ENCODE measurements at places on chromosomes 4 and X.
A peak's percentile ranks its signal among the peaks of the same experiment; 100 is the strongest.

DNA sequence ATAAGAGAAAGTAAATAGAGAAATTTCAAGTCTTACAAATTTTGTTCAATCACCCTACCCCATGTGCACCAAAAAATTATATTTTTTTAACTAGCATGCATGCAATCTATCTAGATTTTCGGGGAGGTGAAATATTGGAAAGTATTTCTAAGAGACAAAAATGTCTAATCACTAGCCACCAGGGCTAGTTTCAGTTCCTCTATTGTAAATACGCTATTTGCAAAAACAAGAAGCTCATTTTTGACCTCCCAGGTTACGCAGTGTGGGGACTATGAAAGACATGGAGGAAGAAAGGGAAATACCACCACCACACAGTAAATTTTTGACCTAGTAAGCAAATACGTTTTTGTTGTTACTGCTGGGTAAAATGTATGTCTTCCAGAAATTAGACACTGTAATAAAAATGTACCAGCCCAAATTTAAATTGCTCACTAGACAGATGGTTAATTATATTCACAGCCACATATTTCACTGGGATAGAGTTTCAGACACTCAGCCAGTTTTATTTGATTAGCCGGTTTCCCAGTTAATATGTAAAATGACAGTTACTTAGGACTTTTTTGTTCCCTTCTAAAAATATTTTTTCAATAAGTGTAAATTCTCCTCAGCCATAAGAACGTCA lies 2.2 kb downstream of the NEXMIF start:
- no peak for DNase-seq

DNA sequence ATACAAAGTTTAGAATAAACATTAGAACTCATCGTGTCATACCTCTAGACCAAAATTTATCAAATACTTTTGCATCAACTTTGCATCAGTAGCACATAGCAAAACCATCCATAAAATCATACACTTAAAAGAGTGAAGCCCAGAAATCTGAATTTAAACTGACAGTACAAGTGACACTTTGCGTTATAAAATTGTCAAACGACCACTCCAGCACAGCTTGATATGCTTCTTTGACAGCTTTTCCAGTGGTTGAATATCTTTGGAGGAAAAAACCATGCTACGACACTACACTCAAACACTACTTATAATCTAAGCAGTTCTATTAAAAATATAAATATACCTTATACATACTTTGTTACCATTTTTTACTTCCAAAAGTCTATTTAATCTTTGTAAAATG lies 1644.4 kb downstream of the STIM2 start:
- no peak for DNase-seq

DNA sequence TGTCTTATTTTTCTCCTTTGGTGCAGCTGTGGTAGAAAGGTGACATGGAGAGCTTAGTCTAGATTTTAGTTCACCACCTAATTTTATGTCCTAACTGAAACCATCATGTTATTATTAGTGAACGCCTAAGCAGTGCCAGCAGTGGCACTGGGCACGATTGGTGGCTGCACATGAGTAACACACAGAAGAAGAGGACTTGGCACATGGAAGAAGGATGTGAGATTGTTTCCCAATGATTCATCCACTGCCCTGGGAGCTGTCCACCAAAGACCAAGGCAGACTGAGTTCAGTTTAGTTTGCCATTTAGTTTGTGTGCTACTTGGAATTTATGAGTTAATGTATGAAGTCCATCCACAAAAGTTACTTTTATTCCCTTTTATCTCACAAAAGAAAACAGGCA lies 68.1 kb upstream of the NAP1L5 start:
- DNase-seq: peak; percentile 93

- DNase-seq: no peak
Measured at GRCh38 chrX:82711457-82711856, 796.6 kb upstream of the POU3F4 start.

GRCh38 chr4:123398066-123398852 lies 1.7 kb downstream of the SPRY1 start:
- peak; percentile 67 for DNase-seq

DNA sequence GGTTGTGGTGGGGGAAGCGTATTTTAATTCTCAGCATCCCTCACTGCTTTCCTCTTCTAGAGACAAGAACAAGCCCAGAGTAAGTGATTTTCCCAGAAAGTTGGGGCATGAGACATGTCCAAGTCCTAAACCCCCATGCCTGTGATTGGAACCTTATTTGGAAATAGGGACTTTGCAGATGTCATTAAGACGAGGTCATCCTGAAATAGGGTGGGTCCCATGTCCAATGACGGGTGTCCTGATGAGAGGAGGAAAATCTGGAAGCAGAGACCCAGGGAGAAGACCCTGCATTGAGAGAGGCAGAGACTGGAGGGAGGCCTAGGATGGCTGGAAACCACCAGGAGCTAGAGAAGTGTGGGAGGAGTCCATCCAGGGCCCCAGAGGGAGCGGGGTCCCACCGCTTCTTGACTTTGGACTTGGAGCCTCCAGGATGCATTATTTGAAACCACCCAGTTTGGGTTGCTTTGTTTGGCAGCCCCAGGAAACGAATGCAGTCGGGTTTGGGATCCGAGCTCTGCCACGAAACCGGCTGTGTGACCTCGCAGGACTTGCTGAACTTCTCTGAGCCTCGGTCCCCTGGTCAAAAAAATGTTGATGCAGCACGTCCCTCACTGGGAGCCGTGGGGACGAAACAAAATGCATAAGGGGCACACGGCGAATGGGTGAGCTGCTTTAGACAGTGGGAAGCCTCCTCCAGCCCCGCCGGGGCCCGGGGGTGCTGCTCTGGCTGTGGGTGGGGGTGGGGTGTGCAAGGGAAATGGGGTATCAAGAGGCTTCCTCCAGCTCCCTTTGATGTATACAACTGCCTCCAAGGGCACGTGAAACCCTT lies 113.9 kb downstream of the CPZ start:
- no peak for DNase-seq

- no peak for DNase-seq
Measured at GRCh38 chr4:135927651-135928050, 1604.6 kb downstream of the PCDH18 start.

- no peak for DNase-seq
Measured at GRCh38 chrX:42143866-42144592, 220.7 kb upstream of the CASK start.

DNA sequence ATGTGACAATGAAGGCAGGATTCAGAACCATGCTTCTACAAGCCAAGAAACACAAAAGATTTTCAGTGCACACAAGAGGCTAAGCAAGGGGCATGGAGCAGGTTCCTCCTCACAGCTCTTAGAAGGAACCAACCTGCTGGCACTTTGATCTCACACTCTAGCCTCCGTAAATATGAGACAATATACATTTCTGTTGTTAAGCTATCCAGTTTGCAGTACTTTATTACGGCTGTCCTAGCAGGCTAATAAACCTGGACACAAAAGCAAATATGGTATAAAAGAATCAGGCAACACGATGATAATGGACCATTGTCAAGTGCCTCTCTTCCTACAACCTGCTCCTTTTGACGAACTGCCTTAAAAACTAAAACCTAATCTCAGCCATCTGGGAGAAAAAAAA lies 114.5 kb downstream of the ZAR1 start:
- no peak for DNase-seq

DNA sequence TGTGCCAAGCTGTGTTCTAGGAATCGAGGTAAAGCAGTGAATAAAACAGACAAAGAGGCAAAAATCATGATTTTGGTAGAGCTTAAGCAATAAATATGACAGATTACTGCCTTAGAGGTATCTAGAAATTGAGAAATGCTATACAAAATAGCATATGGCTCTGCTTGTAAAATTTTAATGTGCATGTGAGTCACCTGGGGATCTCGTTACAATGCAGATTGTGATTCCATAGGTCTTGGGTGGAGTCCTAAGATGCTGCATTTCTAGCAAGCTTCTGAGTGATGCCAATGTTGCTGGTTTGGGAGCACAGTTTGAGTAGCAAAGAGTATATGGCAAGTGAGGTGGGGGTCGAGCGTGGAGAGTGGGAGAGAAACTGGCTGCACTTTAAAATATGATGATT lies 697.3 kb upstream of the MAGEB2 start:
- DNase-seq: no peak

- DNase-seq: no peak
Measured at GRCh38 chrX:79065696-79066095, 78.8 kb upstream of the GPR174 start.

DNA sequence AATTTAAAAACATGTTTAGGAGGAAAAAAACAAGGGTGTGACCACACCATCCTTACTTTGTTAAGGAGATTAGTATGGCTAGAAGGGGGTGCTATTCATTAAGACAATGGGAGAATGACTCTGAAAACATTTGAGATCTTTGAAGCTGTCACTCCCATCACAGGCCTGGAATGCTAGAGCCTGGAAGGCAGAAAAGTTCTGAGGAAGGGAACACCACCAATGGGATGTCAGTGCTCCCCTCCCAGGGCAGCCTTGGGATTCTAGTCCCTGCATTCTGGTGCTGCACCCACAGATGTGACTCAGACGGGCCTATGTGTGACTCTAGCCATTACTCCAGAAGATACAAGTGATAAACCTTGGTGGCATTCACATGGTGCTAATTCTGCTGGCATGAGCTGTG lies 162.2 kb upstream of the ANXA10 start:
- no peak for DNase-seq

GRCh38 chrX:105314458-105314857 lies 94.0 kb upstream of the TEX13A start:
- peak; percentile 6 for DNase-seq

GRCh38 chr4:41456559-41457101 lies 81.3 kb upstream of the LIMCH1 start:
- no peak for DNase-seq

DNA sequence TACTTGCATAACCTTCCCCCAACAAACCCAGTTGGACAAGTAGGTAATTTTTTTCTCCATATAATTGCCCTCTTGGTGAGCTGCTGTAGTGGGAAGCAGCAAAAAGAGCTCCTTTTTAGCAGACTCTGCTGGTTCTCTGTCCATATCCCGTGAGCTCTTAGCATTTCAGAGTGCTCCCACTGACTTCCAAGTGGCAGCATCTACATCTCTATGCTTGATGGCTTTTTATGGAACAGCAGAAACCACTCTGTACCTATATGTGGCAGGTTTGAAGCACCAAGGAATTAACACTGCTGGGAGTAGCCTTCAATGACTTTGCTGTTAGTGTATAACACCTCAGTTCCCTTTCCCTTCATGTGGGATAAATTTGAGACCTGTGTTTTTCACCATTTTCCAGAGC lies 168.4 kb upstream of the NHS start:
- DNase-seq: no peak

DNA sequence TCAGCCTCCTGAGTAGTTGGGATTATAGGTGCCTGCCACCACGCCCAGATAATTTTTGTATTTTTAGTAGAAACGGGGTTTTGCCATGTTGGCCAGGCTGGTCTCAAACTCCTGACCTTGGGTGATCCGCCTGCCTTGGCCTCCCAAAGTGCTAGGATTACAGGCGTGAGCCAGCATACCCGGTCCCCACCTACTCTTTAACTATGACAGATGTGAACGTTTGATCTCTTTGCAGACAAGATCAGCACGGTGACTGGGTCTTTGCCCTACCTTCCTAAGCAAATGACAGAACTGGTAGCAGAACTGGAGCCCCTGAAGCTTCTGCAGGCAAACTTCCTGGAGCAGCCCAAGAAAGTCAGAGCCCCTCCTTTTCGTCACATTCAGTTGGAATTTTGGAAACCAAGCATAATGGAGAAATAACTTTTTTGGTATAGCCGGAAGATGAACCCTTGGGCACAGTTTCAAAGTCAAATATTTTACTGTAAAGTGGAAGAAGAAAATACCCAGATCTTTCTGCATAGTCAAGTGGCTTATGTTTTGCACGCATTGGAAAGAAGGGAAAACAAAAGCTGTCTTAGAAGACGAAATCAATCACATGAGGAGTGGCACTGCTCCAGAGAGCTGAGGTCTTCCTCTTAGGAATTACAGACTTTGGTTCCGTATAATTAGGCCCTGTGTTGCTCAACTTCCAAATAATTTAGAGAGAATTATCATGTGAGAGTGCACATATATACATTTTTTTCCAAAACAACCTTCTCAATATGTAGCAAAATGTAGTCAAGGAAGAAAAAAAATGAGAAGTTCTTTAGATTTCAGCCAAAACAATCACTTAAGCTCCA lies 90.6 kb downstream of the SORBS2 start:
- DNase-seq: no peak

DNA sequence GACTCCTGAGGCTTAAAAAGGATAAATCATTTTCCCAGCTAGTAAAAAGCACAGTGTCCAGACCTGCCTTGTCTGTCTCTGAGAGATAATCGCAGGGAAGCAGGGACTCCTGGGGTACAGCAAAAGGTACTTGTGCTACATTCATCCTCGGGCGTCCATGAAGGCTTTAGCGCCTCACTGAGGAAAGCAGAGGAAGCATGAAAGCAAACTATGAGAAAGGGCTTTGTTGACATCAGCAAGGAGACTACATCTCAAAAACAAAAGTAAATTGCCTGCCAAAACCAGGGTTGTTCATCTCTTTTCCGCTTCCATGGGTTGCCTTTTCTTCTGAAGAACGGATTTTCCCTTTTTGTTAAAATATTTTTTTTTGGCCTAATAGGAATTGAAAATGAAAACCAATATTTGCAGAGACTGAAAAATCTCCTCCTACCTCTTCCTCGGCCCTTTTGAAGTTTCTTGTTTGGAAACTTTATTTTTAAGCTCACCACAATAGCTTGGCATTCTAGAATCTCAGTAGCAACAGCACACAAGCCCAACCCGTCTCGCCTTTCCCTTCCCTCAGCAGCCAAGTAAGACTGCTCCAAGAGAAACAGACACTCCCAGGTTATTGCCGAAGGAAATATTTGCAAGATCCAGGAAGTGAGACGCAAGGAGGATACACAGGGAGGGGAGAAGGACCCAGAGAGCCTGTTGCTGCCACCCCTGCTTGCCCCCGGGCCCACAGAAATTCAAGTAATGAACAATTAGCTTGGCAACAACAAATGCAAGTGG lies 148.3 kb upstream of the DGKK start:
- DNase-seq: no peak

DNA sequence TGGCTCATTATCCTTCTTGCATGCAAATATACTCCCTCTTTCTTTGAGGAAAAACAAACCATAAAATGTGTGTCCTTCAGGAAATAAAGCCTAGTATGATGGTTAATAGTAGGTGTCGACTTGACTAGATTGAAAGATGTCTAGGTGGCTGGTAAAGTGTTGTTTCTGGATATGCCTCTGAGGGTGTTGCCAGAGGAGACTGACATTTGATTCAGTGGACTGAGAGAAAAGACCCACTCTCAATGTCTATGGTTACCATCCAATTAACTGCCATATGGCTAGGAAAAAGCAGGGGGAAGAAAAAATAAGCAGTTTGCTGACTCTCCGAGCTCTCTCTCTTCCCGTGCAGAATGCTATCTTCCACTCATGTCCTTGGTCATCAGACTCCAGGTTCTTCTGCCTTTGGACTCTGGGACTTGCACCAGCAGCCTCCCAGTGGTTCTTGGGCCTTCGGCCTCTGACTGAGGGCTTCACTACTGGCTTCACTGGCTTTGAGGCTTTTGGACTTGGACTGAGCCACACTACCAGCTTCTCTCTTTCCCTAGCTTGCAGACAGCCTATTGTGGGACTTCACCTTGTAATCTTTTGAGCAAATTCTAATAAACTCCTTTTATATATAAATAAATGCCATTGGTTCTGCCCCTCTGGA lies 532.1 kb upstream of the HTR2C start:
- DNase-seq: no peak

- no peak for DNase-seq
Measured at GRCh38 chrX:153685751-153686696, 1.7 kb upstream of the SLC6A8 start.
